GM23248 (cell line): ENCODE measurements at places on chromosomes 3 and 15.

DNA sequence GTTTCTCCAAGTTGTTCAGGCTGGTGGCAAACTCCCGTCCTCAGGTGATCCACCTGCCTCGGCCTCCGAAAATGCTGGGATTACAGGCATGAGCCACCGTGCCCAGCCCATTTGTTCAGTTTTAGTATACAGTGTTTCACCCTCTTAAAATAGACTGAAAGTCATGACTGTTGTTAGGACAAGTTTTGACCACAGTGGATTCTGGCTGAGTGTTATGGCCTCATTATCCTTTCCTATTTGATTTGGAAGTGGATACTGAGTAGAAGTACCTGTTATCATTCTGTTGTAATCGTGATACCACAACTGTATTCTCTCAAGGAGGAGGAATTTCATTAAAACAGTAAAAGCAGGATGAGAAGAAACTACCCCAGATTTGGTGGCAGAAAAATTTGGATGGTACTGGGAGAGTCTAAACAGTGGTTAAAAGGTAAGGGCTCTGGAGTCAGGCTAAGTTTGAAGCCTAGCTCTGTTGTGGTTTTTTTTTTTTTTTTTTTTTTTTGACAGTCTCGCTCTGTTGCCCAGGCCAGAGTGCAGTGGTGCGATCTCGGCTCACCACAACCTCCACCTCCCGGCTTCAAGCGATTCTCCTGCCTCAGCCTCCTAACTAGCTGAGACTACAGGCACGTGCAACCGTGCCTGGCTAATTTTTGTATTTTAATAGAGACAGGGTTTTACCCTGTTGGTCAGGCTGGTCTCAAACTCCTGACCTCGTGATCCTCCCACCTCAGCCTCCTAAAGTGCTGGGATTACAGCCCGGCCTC lies 2.6 kb downstream of the MAP2K1 start:
- DNase-seq: no peak

GRCh38 chr3:103992469-103992868 lies 1374.2 kb upstream of the ALCAM start:
- no peak for DNase-seq

DNA sequence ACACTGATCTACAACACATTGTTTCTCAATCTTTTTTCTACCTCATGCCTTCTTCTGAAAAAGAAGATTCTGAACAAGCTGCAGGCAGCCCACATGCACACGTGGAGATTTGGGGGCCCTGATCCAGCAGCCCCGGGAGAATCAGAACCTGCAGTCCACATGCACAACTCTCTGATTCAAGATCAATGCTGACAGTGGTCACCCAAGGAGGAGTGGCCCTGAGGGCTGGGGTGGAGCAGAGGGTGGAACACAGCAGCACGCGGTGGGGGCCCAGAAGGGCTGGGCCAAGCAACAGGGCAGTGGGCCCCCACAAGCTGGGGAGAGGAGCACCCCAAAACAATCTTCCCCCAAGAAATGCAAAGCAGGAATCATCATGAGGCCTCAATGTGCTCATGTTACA lies 202.1 kb upstream of the NSMCE3 start:
- DNase-seq: no peak

- no peak for DNase-seq
These were observed 106.5 kb downstream of the IQCH start for GRCh38 chr15:67361100-67361499.

DNA sequence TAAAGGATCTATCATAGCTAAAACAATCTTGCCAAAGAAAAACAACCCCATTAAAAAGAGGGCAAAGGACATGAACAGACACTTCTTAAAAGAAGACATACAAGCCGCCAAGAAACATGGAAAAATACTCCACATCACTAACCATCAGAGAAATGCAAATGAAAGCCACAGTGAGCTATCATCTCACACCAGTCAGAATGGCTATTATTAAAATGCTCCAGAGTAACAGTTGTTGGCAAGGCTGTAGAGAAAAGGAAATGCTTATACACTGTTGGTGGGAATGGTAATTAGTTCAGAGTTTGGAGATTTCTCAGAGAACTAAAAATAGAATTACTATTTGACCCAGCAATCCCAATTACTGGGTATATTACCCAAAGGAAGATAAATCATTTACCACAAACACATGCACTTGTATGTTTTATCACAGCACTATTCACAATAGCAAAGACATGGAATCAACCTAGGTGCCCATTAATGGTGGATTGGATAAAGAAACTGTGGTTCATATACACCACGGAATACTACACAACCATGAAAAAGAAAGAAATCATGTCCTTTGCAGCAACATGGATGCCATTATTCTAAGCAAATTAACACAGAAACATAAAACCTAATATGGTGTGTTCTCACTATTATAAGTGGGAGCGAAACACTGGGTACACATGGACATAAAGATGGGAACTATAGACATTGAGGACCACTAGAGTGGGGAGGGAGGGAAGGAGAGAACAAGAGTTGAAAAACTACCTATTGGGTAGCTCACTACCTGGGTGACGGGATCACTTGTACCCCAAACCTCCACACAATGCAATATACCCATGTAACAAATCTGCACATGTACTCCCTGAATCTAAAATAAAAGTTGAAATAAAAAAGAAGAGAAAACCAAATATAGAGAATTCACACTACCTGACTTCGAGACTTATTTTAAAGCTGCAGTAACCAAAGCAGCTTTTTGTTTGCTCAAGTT lies 32.6 kb downstream of the ITGA11 start:
- no peak for DNase-seq

GRCh38 chr3:116020989-116021388 lies 397.7 kb downstream of the GAP43 start:
- no peak for DNase-seq

DNA sequence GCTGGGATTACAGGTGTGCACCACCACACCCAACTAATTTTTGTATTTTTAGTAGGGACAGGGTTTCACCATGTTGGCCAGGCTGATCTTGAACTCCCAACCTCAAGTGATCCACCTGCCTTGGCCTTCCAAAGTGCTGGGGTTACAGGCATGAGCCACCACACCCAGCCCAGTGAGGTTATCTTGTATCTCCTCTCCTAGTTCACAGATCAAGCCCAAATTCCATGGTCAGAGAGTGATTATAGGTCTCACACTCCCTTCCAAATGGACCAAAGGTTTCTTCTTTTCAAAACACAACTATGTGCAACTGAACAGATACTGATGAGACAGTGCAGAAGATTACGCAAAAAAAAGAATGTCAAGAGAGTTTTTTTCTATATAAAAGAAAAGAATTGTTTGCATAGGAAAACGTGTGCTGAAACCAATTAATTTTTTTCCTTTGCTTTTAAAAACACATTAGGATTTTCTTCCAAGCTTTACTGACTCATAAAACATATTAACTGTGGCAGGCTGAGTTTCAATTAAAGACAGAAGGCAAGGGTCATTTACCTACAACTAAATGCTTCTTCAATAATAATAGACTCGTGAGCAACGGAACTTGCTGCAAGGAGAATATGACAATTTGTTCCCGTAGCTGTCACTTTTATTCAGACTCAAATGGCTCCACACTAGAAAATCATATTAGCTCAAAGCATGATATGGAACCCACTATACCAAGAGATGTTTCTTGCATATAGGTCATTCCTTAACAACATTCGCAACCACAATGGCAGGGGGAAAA lies 30.4 kb upstream of the THUMPD3 start:
- DNase-seq: no peak

GRCh38 chr15:82228750-82229149 lies 33.8 kb downstream of the EFL1 start:
- DNase-seq: peak; percentile 14

- no peak for DNase-seq
These were observed 169.0 kb downstream of the ABHD5 start for GRCh38 chr3:43859766-43860165.

GRCh38 chr3:115204475-115204874 lies 57.4 kb upstream of the ZBTB20 start:
- DNase-seq: no peak

GRCh38 chr15:78392430-78392829 lies 45.6 kb upstream of the IREB2 start:
- no peak for DNase-seq

DNA sequence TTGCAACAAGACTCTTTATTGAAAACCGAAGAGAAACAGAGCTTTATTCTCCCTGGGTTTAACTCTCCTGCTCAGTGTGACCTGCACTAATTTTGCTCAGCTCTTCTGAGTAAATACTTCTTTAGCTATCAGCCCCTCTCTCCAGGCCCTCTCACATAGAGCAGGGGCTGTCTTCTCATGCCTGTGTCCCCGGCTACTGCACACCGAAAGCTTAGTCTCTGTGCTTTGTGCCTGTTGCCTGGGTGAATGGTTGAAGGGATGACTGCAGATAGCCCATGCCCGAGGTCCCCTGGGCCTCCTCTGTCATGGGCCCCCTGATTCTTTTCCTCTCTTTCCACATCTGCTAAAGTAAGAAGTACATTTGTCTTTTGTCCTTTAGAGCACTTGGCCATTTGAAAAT lies 195.9 kb downstream of the GABRG3 start:
- DNase-seq: no peak

DNA sequence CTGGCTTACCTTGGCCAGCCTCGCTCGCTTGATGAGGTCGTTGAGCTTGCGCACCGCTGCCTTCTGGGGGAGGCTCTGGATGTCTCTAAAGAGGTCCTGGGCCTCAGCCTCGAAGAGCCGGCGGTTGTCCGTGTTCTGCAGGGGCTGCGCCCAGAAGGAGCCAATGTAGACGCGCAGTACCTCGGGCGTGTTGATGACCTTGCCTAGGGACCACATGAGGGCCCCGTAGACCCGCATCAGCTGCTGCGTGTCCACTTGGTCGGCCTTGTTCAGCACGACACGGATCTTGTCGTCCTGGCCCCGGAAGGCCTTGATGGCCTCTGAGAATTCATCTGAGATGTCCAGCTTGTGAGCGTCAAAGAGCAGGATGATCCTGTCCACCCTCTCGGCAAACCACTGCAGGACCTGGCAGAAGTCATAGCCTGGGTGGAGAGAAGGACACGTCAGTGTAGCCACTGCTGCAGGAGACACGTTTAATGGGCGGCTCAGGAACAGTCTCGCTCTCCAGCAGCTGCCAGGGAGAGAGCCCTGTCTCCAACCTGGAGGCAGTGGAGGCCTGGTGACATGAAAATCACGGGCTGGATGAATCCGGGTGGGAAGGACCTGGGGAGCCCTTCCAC lies 25.5 kb upstream of the SPTBN5 start:
- no peak for DNase-seq

- peak; percentile 72 for DNase-seq
These were observed 71.6 kb upstream of the ACP3 start for GRCh38 chr3:132245552-132246142.

- no peak for DNase-seq
These were observed 77.8 kb upstream of the TAMM41 start for GRCh38 chr3:11924518-11924917.
